ENCODE measurements at places on chromosomes 5 and 9. TPM values are rescaled to one million over a fixed set of nuclear protein-coding genes. Genes with fewer than 3 reads are reported as not detected.

C6 gene
- total RNA-seq = not detected

GRCh38 chr9:113530022-113530635 is 66.6 kb downstream of the RGS3 start:
- DNase-seq = no peak

- no peak for DNase-seq
These were observed 96.2 kb upstream of the ICE1 start for GRCh38 chr5:5326115-5326758.

- DNase-seq = no peak
These were observed 4.9 kb downstream of the MRPL22 start for GRCh38 chr5:154945695-154946301.

RASGEF1C gene
- not detected for total RNA-seq

DNA sequence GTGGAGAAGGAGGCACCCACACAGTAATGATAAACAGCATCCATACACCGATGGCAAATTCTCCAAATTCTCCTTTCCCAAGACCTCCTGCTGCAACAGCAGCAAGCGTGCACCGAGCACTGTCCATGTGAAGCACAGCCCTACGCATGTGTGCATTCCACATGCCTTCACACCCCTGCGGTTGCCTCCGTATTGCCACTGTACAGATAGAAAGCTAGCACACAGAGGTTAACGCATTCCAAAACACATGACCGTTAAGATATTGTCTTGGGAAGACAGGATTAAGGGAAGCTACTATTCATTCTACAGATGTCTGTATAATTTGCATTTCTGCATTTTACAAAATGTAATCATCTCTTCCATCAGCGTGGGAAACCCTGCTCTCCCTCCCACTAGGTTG is 6.6 kb downstream of the FLT4 start:
- no peak for DNase-seq

DNA sequence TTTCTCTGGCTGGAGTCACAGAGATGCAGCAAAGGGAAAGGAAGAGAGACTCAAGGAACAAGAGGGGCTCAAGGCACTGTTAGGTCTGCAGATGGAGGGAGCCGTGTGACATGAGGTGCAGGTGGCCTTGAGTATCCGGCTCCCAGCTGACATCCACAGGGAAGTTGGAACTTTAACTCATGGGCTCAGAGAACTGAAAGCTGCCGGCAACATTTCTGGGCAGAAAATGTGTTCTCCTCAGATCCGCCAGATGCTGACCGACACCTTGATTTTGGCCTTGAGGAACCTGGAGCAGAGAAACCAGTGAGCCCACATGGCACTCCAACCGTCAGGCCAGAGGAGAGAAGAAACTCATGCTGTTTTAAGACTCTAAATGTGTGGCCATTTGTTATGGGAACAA is 258.1 kb upstream of the IRX2 start:
- no peak for DNase-seq

ZNF782 gene
- 8.6 TPM for total RNA-seq

TSSK1B gene
- not detected for total RNA-seq

DNA sequence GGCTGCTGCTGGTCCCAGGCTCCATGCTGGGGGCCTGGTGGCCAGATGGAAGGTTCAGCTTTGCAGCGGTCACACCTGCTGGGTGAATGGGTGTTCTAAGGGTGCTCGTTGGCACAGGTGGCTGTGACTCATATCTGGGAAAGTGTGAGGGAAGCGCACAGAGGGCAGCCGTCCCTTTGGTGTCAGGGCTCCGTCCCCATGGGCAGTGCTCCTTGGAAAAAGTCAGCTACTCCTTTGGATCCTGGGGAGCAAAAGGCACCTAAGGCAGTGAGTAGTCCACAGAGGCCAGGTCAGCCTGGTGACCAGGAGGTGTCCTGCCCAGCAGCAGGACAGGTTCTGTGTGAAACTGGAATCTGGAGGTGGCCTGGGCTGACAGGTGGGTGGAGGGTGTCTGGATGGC is 18.4 kb upstream of the GBGT1 start:
- DNase-seq = no peak

SH2D3C gene
- total RNA-seq = 23.9 TPM

PFN3 gene
- not detected for total RNA-seq

- DNase-seq = no peak
These were observed 6.8 kb upstream of the FST start for GRCh38 chr5:53473633-53474032.

DNA sequence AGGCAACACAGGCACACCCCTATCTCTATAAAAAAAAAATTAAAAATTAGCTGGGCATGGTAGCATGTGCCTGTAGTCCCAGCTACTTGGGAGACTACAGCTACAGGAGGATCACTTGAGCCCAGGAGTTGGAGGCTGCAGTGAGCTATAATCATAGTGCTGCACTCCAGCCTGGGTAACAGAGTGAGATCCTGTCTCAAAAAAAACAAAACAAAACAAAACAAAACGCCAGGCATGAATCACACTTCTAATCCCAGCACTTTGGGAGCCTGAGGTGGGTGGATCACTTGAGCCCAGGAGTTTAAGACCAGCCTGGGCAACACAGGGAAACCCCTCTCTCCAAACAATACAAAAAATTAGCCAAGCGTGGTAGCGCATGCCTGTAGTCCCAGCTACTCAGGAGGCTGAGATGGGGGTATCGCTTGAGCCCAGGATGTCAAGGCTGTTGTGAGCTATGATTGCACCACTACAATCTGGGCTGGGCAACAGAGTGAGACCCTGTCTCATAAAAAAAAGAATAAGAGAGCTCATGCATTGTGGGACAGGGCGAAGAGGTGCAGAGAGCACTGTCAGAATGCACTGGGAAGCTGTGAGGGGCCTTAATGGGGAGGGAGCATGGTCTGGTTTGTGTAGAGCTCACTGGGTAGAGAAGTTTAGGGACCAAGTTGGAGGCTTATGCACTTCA is 8.4 kb upstream of the SAP30L start:
- no peak for DNase-seq

GRCh38 chr5:65434122-65434521 is 47.6 kb downstream of the ADAMTS6 start:
- no peak for DNase-seq

- no peak for DNase-seq
These were observed 120.1 kb upstream of the PCA3 start for GRCh38 chr9:76644171-76644570.

GRCh38 chr5:80191991-80192398 is 63.9 kb downstream of the SERINC5 start:
- no peak for DNase-seq

ACER2 gene
- total RNA-seq = 2.6 TPM

- no peak for DNase-seq
These were observed 71.5 kb downstream of the ELAVL2 start for GRCh38 chr9:23754551-23754950.

KCNMB1 gene
- total RNA-seq = not detected

PAPPA gene
- total RNA-seq = not detected

DNA sequence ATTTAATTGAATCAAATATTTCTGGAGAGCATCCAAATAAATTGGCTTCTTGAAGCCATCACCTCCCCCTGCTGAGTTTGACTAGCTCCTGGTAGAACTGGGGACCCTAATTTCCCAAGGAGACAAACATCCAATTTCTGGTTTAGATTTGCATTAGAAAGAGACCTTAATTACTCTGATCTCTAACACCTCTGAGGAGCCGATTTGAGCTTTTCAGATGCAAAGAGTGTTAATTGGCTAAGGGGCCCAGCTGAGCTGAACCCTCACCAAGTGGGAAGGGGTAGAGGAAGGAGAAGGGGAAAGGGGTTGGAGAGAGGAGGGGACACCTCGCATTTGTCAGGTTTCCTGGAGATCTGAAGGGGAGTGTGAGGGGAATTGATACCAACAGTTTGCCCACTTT is 145.4 kb upstream of the SHB start:
- DNase-seq = no peak

GRCh38 chr9:130745829-130746228 is 52.2 kb downstream of the EXOSC2 start:
- no peak for DNase-seq

DNA sequence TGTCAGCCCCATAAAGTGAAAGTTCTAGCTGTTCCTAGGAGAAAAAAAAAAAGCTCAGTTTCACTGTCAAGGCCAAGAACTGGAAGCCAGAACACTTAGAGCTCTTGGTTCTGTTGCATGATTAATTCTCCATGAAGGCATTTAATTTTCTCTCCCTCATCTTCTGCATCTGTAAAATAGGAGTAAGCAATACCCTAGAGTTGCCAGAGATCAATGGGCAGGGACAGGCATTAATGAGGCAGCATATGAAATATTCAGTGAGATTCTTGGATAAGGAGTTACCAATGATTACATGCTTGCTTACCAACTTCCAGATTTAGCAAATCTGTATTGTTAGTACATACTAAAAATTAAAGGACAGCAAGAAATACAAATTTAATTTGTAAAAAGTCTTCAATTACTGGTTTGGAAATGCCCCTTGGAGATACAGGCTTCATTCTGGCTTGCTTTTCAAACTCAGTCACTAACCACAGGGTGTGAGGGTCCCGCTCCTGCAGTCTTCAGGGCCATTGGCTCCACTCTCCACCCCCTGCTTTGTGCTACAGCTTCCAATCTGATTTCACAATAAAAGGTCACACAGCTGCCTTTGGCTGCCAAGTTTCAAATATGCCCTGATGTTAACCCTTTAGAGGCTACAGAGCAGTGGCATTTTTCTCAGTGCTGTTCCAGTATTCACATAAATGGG is 624.6 kb downstream of the BNC2 start:
- no peak for DNase-seq

GRCh38 chr9:22211588-22212360 is 202.7 kb upstream of the CDKN2B start:
- no peak for DNase-seq

PRRX2 gene
- total RNA-seq = not detected

SLC4A9 gene
- not detected for total RNA-seq

- DNase-seq = no peak
These were observed 94.2 kb upstream of the TNC start for GRCh38 chr9:115212125-115212605.

CSF1R gene
- 1.4 TPM for total RNA-seq

ZNF608 gene
- total RNA-seq = 0.59 TPM

NR4A3 gene
- 2.4 TPM for total RNA-seq

DNA sequence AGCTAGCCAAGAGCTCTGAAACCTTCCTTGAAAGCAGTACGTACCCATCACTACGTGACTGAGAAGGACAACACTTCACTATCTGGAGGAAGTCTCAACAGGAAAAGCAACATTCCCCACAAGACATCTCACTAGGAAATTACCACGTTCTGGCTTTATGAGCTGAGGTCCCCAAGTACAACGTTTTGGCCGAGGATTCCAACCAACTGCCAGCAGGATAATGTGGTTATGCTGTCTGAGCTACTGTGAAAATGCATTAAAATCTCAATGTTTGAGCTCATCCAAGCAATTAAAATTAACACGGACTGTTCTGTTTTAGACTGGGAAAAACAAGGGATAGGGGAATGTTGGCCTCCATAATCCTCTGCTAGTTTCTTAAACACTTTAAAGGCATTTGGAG is 16.4 kb downstream of the MED27 start:
- no peak for DNase-seq

DDX41 gene
- 162 TPM for total RNA-seq

MBLAC2 gene
- total RNA-seq = 3.2 TPM

TUT7 gene
- 51.0 TPM for total RNA-seq

GRCh38 chr9:80507611-80508010 is 935.8 kb downstream of the TLE4 start:
- DNase-seq = no peak

SLC6A7 gene
- not detected for total RNA-seq

Measured in natural killer cell treated with Interleukin-12 subunit alpha and Interleukin-12 subunit beta and Interleukin-15 and Interleukin-18, amount 100 ng/mL, for 72 hours (primary cell).